ENCODE measurements at places on chromosomes 4 and X. TPM values are rescaled to one million over a fixed set of nuclear protein-coding genes. Genes with fewer than 3 reads are reported as not detected.

Gene SYNPO2
- polyA plus RNA-seq, result 10.8 TPM

DNA sequence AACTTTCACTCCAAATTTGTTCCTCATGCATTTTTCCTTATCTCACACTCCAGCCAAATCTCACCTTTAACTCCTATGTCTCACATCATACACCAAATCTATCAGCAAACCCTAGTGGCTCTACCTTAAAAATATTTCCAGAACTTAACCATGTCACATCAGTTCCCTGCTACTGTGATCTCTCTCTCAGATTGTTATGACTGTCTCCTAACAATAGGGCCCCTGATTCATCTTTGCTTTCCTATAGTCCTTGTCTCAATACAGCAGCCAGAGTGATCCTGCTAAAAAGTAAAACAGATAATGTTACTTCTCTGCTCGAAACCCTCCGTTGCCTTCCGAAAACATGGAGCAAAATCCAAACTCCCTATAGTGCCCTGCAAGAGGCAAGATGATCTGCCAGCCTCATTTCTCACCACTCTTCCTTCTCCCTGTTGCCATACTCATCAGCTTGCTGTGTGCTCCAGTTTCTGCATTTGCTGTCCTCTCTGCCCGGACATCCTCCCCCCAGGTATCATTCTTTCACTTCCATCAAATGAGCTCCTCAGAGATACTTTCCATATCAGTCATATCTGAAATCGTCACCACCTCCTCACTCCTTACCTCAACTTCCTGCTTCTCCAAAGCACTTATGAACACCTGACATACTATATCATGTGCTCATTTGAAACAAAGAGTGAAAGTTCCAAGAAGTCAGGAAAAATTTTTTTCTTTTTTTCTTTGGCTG, 293.4 kb upstream of the NR3C2 start:
- no peak for DNase-seq

DNA sequence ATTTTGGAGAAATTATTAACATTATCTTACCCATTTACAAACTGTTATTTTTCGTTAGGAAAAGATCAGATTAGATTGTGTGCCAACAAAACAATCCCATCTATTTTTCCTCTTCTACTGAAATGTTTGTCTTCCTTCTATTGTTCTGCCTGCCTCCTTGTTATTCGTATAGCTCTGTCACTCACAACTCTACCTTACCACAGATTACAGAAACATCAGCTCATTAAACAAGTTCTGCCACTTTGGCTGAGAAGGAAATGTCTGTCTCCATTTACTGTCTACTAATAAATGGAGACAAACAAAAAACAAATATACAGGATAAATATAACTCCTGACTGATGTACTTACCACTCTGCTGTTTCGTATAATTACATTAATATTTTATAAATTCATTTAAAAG, 211.4 kb downstream of the ENOX2 start:
- no peak for DNase-seq

- no peak for DNase-seq
These were observed 41.2 kb downstream of the ATP10D start for GRCh38 chr4:47526281-47526680.

DNA sequence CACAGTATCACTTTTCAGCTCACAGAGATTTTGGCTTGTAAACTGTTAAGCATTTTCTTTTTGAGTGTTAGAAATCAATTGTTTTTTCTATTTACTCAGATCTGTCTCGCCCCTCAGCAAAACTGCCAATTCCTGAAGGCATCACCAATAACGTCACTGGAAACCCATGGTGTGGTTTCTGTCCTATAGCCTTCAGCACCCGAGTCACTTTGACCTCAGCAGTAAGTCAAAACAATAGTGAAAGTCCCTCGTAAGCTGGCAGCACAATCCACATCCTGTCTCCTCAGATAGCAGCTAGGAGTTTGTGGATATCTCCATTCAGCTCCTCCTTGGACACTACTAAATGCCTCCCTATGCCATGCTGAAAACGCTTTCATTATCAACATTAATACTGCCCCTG, 1787.4 kb upstream of the ADGRL3 start:
- DNase-seq, result no peak

Gene NOX1
- polyA plus RNA-seq, result not detected

DNA sequence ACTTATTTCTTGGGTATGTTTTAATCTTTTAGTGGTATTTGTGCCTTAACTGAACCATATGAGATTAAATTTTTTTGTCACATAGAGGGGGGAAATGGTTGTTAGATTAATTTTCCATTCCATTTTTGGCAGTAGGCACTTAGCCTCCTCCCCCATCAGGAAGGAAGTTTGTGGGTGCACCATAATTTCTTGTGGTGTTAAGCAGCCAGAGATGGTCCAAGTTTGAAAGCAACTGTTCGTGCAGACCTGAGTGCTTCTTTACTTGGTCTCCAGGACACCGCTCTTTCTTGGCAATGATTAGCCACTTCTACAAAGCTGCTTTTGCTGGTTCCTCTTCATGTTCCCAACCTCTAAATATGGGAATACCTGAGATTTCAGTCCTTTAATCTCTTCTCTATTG, 92.7 kb upstream of the RPL34 start:
- no peak for DNase-seq
